ENCODE measurements at places on chromosomes 4 and X. TPM values are rescaled to one million over a fixed set of nuclear protein-coding genes. Genes with fewer than 3 reads are reported as not detected.

DNA sequence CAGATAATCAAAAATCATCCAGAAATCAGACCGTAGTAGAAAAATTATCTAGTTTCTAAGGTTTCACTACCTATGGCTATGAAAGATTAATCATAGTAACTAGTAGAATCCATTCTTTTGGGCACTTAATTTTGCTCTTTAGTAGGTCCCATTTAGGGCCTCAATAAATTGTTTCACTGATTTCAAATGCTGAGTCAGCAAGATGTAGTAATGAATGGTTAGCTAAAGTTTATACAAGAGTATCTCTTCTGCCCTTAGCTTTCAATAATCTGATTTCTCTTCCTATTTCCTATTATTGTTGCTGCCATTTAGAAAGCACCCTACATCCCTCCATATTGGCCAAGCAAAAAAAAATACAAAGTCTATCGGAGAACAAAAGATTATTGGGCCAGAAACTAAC, 283.2 kb upstream of the PCDH10 start:
- no peak for DNase-seq

GRCh38 chr4:148270630-148271029, 171.6 kb downstream of the NR3C2 start:
- DNase-seq, result no peak

GAGE12J gene
- not detected for total RNA-seq

DNA sequence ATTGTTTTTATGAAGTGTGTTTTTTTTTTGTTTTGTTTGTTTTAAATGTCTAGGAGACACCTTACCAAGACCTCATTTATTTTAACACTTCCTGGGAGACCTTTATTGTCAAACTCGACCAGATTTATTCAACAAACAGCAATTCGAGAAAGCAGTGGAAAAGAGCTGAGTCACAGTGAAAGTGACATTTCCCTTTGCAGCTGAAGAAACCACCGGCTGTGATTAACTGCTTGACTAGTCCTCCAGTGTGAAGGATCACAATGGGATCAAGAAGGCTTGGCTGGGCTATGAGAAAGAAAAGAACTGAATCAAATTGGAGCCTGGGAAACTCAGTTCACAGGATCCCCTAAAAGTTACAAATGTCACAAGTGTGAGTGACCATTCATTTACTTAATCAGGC, 11.9 kb upstream of the ADH7 start:
- DNase-seq, result peak; percentile 2
